ENCODE measurements at places on chromosomes 11 and 22.

DNA sequence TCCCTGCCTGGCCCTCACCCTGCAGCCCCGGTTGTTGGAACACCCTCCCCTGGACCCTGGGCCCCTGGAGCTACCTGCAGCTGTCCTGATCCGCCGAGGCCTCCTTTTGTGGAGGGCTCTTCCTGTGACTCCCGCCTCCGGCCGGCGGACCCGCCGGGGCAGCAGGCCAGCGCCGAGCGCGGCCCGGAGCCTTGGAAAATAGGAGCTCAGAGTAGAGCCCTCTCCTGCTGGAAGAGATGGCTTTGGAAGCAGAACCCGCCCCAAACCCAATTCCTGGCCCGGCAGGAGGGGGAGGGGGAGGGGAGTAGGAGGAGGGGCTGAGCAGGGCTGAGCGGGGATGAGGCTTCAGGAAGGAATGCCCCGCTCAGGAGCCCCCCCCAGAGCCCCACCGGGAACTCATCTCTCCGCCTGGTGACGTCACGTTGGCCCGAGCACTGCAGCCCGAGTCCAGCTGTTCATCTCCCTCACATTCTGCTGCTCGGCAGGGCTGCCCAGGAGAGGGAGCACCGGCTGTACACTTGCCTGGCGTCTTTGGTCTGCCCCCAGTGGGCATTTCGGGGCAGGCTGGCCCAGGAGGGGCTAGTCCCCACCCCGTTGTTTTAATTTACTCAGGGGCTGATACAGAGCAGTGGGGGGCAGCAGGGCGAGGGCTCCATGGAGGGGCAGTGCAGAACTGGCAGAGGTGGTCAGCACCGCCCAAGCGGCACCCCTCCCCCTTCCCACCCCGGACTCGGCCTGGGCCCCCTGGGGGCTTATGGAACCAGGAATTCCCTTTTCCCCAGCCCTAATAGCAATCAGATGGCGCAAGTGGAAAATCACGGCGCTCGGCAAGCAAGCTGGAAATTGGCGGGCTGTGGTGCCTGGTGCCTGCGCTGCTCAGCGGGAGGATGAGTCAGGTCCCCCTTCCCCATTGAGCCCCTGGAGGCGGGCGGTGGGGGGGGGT is at the start of gene MRGPRF:
Gene MRGPRF (minus strand): TSS at position 238 of the 943 bp plus-strand sequence. CDS start 3,345 bp downstream, outside the sequence.
- no peak for DNase-seq

DNA sequence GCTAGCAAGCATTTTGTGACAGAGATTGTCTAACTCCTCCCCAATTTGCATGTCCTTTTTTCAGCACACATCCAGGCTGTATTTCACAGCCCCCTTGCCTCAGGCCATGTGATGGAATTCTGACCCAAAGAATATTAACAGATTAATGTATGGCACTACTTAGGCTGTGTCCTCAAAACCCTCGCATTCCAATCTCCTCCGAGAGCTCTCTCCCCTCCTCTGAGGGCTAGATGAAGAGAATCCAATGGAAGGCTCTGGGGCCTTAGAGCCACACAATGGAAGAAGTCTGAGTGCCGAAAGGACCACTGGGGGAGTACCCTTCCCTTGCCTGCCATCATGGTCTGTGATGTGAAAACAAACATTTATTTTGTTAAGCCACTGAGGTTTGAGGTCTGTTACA is 13.7 kb upstream of the NNMT start:
- no peak for DNase-seq

GRCh38 chr22:19341500-19341899 is 50.0 kb upstream of the CLTCL1 start:
- no peak for DNase-seq

DNA sequence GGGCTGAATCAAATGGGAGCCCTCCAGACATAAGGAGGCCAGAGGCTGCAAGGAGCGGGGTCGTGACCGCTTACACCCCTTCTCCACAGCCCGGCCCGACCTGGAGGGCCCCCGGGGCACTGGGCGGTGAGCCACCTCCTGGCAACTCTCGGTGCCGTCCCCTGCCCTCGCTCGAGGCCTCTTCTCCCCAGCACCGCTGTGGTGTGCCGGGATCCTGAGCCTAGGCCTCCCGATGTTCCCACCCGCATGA is 432 bp upstream of the GP1BB start:
- DNase-seq = no peak

DNA sequence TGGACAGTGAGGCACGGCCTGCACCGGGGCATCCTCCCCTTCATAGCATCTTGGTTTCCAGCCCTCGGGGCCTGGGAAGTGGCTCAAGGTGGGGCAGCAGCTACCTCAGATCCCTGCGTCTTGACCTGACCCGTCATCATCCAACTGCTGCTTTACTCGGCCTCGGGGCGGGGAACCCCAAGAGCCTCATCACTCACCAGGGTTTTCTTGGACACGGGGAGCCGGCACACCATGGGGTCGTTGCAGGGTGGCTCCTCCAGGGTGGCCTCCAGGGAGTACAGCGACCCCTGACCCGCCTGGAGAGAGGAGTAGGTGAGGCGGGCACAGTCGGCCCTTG is 651 bp downstream of the CTSF start:
- no peak for DNase-seq

DNA sequence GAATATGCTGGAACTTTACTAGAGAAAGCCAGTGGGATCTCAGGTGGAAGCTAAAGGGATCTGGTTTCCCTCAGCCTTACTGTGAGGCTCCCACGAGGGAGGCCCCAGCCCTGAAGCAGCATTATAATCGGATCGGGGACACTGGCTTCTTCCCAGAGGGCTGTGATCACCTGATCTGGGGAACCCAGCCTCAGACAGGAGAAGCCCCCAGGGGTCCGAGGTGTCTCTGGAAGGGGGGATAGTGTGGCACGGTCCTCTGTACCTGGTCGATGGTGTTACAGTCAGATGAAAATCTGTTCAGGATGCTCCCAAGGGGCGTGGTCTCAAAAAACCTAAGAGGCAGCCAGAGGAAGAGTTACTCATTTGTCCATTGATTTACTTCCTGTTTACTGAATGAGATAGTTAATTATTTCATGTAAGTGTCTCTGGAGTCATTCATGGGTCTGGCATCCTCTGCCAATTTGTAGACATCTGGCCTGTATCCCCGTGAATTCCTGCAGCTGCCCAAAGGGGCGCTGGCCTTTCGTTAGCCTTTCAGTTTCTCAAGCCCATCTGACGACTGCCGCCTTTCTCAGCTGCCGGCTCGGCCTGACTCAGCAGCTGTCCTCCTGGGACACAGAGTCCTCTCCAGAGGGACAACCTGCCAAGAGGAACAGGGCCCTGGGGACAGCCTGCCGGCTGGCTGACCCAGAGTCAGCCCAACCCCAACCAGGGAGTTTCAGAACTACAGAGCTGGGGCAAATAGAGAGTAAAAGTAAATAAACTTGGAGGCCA is 17.0 kb upstream of the KCNJ11 start:
- no peak for DNase-seq

- no peak for DNase-seq
Measured at GRCh38 chr22:29511126-29511862, 31.3 kb downstream of the NEFH start.

- no peak for DNase-seq
Measured at GRCh38 chr11:19432370-19433061, 191.8 kb upstream of the E2F8 start.

- no peak for DNase-seq
Measured at GRCh38 chr11:120561286-120561685, 49.7 kb downstream of the GRIK4 start.

DNA sequence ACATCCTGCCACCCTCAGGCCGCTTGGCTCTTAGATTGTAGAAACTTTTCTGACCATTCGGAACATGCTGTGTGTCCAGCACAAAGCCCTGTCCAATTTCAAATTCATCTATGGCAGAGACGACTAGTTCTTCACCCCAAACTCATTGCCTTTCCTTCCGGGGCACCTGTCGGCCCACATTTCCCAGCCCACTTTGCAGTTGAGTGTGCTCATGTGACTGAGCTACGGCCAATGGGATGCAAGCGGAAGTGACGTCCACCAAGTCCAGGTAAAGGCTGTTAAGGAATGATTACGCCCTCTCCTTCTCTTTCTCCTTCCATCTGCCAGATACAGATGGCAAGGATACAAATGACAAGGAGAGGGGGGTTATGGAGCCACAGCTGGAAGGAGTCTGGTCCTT is 32.5 kb downstream of the SYT13 start:
- DNase-seq = no peak

DNA sequence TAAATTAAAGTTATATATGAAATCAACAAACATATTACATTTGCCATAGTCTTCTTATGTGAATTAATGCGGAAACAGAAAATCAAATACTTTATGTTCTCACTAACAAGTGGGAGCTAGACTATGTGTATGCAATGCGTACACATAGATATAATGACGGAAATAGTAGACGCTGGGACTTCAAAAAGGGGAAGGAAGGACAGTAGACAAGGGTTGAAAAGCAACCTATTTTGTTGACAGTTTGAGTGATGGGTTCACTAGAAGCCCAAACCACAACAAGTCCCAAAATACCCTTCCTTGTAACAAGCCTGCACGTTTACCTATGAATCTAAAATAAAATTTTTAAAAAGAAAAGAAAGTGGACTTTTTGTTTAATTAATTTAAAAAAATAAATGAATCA is 430.8 kb upstream of the CNTN5 start:
- no peak for DNase-seq

DNA sequence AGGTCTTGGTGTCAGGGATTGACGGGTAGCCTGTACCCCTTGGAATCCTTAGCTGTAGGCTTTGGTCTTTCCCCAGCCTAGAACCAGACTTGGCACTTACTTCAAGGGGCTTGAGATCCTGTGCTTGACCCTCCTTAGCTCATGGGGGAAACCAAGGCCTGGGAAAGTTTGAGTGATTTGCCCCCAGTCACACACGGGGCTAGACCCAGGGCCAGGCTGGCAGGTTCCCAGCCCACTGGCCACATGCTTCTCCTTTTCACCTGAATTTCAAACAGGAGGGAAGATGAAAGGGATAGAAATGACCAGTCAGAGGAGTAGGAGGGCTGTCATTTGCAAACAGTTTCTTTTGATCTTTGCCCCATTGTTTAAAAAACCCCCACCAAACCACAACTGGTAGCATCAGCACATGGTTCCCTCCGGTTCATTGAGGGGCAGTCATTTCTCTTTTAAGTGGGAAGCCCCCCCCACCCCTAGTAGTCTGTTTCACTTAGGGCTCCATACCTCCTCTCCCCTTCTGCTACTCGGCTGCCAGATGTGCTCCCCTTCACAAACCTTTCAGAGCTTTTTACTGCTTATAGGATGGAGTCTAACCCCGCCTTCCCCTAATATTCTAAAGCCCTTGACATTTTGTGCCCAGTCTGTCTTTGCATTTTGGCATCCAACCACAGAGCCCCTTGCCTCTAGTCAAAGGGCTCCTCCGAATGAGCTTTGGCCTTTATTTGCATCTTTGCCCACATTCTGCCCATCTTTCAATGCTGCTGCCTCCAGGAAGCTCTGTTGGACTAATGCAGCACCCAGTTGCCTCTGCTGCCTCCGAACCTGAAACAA is 37.6 kb downstream of the ZNRF3 start:
- DNase-seq = no peak

DNA sequence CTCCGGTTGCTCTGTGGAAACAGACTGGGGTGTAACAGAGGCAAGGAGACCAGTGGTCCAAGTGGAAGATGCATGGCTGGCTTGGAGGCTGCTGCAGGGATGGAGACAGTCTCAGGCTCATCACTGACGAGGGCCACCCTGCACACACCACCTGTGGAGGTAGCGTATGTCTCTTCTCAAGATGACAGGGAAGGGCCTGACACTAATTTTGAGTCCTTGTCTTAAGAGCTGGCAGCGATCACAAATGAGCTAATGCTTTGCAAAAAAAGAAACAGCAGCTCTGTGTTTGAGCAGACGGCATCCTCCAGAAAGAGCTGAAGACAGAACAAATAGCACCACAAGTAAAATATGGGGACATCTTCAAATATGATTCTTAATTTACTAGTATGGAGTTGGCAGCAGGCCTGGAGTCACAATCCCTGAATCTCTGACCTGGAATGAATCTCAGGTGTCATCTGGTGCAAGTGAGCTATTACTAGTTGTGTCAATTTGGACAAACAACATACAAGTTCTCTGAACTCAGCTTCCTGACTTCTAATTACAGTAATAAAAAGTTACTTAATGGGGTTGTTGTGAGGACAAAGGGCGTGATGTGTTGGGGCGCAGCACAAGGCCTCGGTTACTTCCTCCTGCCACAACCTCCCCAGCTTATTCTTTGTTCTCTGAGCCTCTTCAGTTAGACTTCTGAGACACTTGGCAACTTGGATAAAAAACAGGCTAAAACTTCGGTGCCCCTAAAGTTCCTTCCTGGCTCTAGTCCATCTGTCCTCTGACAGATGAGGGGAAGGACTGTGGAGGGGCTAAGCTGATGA is 95.2 kb upstream of the BID start:
- DNase-seq = no peak

DNA sequence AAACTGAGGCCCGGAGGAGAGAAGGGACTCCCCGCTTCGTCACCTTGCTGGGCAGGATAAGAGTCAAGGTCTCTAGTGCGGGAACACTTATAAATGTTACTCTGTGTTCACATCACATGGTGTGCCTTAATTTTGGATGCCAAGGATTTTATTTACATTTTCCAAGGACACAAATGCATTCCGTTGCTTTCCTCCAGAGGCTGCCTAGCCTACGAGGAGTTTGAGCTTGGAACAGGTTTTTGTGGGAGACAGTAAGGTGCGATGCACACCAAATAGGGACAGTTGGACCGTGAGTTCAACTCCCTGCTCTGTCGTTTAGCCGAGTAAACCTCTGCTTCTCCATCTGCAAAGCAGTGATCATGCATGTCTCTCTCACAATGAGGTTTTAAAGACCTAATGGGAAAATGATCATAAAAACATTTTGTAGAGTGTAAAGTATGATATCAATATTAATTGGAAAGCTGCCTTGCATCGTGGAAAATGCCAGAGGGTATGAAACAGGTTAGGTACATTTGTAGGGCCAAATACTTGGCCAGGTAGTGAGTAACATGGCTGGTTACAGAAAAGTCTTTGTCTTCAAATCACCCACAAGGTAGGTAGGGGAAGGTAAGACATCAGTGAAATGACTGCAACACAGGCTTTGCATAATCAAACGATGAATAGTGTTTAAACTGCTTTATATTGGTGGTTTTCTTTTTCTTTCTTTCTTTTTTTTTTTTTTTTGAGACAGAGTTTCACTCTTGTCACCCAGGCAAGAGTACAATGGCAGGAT is 61.8 kb downstream of the ST3GAL4 start:
- DNase-seq = no peak

- DNase-seq = peak; percentile 41
Measured at GRCh38 chr11:45655347-45655756, 10.1 kb downstream of the CHST1 start.

GRCh38 chr11:100932474-100933100 is 197.0 kb downstream of the PGR start:
- DNase-seq = no peak

DNA sequence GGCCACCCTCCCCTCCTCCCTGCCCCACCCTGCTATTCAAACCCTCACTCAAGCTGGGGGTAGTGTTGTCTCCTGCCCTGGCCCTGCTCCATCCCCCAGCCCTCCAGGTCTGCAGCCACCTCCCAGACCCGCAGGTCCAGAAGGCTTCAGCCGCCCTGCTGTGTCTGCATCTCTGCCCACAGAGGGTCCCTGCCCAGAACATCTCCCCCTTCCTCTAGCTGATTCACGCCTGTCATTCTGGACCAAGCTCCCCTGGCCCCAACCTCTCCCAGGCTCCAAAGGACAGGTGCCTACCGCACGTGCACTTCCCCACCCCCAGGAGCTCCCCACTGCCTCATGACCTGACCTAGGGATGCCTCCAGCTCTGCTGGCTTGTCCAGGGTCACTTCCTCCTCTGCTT is 16.0 kb upstream of the SHISAL1 start:
- no peak for DNase-seq

All from effector CD4-positive, alpha-beta T cell (primary cell).